Mesenteric fat pad (tissue), 1 donor: ENCODE measurements at places on chromosomes 16 and 17.

GRCh38 chr17:75242461-75243042 is 18.9 kb downstream of the GGA3 start:
- no peak for DNase-seq

DNA sequence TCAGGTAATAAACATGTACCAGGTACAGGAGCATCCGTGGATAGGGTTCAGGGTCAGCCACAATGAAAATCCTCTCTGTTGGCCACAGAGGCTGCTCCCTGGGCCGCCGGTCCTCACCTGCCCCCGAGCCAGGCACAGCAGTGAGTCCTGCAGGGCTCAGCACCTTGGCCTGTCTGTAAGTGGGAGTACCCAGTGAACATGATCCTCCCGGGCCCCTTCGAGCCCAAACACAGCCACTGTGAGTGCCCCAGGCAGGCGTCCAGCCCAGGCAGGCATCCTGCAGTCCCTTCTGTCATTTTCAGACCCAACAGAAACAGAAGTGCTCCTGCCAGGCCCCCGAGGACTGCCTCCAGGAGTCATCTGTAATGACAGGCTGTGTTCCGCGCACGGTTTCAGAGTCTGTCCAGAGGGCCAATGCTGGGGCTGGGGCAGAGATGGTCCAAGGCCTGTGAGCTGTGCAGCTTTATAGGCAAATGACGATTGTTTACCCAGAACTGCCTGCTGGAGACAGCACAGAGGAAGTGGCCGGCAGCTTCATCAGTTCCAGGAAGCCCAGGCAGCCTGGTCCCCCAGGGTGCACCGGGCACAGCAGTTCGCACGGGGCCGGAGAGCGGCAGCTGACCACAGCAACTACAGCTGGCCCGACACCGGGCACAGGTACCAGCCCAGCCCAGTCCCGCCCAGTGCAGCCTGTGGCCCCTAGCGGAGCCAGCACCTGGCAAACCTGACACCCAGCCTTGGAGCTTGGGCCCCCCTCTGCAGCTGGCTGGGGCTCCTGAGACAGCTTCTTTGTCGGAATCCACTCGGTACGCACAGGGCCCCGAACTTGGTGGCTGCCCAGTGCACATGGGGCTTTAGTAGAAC is 13.2 kb downstream of the SLC7A5 start:
- DNase-seq, result no peak

DNA sequence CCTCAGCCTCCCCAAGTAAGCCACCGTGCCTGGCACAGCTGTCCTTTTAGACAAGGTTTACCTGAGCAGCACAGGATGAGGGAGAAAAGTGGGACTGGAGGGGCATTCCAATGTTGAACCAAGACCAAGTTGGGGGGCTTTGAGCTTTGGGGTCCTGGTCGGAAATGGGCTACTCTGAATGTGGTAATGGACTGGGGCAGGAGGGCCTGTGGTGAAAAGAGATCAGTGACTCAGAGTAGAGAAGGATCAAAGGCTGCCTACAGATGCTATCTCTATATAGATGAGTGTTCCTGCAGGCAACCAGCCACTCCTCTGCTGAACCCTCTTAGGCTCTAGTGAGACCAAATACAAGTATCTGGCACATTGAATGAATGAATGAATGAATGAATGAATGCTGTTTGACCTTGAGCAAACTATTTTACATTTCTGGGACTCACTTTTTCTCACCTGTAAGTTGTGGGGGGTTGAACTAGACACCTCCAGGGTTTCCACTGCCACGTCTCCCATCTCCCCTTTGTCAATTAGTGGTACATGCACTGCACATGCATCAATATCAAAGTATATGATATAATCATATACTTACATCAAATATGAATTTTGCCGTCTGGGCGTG is 26.3 kb upstream of the ETV4 start:
- DNase-seq, result no peak

DNA sequence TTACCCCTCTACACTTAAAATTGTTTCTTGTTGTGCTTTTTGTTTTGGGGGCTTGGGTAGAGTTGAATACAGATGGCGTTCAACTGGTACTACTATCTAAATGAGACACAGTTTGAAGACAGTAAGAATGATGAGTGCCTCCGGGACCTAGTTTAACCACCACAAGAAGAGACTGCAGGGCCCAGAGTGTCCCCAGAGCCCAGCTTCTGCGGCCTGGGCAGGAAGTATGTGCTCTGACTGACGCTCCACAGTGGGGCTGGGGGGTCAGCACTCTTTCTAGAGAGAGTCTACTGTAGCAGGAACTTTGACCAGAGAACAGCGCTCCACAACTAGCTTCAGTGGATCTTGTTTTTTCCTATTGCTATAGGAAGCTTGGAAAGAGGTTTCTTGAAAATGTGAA is 174.0 kb downstream of the VPS53 start:
- DNase-seq, result no peak

DNA sequence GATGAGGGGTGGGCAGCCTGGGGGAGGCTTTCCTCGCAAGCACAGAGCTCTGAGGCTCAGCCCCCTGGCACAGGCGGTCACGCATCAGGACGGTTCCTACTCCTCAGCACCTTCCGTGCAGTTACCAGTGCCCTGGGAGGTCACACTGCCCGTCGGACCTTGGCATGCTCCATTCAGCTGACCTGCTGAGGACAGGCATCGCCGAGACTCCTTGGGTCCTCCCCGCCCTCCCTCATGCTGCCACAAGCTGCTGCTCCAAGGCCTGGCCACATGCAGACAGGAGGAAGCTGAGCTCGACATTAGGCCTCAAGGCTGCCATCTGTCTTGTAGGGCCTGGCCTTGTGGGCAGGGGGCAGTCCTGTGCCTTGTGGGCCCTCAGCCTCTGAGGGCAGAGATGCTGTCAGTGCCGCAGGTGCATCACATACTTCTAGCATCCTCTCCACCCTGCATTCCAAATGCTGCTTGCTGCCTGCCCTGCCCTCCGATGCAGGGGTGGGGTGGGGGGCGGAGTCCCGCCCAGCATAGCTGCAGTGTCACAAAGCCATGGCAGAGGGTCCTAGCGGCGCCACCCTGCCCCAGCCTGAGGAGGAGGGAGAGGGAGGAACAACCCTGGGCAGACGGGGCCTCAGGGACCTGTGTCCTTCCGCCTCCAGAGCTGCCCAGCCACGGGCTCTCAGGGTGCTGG is 9.3 kb downstream of the C16orf90 start:
- no peak for DNase-seq

- DNase-seq, result peak; percentile 93
These were observed at the start of gene RUNDC3A for GRCh38 chr17:44308320-44308818. TSS of gene RUNDC3A (plus strand) at chr17:44308601. CDS start at chr17:44308833, 232 bp downstream.

- DNase-seq, result no peak
These were observed 2.2 kb downstream of the FBXL19 start for GRCh38 chr16:30925632-30925987.

DNA sequence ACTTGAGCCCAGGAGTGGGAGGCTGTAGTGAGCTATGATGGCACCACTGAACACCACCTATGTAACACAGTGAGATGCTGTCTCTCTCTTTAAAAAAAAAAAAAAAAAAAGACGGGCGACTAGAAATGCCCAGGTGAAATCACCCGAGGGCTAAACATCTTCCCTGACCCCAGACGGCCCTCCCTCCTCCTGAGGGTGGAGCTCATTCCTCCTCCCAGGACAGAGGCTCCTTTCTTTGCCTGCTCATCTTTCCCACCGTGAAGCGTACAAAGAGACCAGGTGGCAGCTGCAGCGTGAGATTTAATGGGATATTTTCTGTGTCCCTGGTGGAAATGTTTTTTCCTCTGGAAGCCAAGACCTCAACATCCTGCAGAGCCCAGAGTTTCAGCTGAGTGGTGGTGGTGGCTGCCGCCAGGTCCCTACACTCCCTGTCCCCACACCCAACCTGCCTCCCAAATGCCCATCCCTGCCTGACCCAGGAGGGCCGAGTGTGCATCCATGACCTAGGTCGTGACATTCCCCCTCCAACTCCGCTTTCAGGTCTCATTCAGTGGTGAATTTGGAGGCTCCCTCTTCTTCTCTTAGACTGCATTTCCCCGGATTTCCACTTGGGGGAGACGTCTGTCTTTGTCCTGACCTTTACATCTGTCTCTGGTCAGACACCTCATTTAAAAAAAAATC is 14.4 kb upstream of the GPRC5B start:
- DNase-seq, result no peak

DNA sequence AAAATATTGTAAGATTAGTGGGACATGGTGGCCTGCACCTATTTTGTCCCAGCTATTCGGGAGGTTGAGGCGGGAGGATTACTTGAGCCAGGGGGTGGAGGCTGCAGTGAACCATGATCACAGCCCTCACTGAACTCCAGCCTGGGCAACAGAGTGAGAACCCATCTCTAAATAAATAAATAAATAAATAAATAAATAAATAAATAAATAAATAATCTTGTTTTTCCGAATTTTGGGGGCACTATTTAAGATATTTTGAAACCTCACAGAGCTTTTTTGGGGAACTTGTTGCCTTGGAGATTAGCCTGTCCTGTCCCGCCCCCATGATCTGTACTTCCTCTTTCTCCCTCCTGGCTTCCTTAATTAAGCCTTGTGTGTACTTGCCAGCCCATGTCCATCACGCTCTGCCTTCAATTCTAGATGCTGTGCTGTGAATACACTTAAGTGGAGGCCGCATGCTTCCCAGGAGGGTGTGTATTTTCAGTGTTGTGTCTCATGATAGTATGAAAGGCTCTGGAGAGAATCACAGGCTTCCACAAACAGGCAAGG is 4.4 kb downstream of the LGALS9 start:
- DNase-seq, result no peak
